ENCODE measurements at places on chromosomes 3 and 15. TPM values are rescaled to one million over a fixed set of nuclear protein-coding genes. Genes with fewer than 3 reads are reported as not detected.

DNA sequence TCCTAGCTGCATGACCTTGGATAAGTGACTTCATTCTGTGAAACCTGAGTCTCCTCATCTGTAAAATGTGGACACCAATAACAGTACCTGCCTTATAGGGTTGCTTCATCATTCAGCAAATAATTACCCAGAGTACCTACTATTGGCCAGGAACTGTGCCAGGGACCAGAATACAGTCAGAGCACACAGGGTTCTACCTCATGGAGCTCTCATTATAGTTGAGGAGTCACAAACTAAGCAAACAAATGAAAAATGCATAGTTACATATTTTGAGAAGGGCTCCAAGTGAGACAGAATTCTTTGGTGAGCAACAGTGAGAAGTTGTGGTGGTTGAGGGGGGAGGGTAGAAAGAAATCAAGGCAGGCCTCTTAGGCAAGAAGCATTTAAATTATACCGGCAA is 308.6 kb upstream of the WNT5A start:
- DNase-seq = no peak

The PIERCE2 gene
- total RNA-seq = 1.2 TPM

GRCh38 chr15:92636401-92636907 is 19.1 kb downstream of the FAM174B start:
- no peak for DNase-seq

GRCh38 chr3:107680698-107681097 is 157.9 kb downstream of the BBX start:
- DNase-seq = no peak

DNA sequence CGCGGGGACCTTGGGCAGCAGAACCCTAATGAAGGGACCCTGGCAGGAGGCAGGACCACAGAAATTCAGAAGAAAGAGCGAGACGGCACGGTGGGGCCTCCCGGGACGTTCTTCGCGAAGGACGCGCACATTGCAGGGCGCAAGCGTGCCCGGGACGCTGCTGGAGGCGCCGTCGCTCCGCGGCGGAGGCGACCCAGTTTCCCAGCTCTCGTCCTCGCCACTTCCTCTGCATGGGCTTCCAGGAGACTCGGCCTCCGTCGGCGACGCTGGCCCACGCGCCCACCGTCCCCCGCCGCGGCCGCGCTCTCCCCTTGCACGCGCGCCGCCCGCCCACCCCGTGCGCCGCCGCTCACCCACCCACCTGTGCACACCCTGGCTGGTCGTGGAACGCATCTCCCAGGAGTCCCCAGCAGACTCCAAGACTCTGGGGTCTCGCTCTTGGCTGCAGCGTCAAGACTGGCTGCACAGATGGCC is 31.8 kb upstream of the SMAD3 start:
- peak; percentile 49 for DNase-seq

Measured in B cell (primary cell).